ENCODE measurements at places on chromosomes 7 and 10.

- H3K27me3 ChIP-seq = no peaks in the 10 kb centered on the region
- H3K27ac ChIP-seq = no peak overlapping the region
- peaks cover 23% of the 10 kb centered on the region for H3K4me1 ChIP-seq
- DNase-seq = no peak
Observed at GRCh38 chr10:80526742-80527141, 11.0 kb upstream of the SH2D4B start.

DNA sequence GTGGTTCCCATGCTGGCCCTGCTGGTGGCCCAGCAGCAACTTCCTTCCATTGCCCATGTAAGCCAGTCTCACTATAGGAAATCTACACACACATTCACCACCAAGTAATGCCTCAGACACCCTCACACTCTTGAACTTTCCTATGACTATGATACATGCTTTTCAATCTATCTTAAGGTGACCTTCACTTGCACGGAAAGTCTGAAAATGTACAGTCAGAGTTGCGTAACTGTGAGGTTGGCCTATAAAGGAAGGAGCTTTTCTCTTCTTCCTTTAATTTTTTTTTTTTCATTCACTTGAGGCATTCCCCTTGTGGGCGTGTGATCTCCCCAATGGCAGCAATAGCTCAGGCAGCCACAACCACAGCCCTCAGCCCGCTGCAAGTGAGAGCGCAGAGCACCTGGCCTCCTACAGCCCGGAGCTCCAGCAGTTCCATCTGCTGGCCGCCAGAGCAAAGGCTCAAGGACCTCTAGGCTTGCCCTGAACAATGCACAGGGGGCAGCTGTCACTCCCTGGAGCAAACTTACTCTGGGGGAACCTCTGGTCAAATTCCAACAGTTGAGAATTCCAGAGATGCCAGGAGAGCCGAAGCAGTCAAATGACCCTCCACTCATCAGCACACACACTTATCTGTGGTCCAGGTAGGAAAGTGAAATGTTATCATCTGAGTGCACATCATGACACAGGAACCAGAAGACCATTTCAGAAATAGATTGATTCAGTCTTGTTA is 123.1 kb upstream of the ADO start:
- H3K4me1 ChIP-seq = no peaks in the 10 kb centered on the region
- H3K27ac ChIP-seq = no peak overlapping the region
- H3K4me3 ChIP-seq = no peak overlapping the region
- no peak for DNase-seq
- H3K27me3 ChIP-seq = no peaks in the 10 kb centered on the region

GRCh38 chr7:33220231-33220630 is 90.9 kb downstream of the BBS9 start:
- no peak overlapping the region for H3K4me3 ChIP-seq
- H3K27me3 ChIP-seq = no peaks in the 10 kb centered on the region
- no peaks in the 10 kb centered on the region for H3K4me1 ChIP-seq
- DNase-seq = no peak
- H3K27ac ChIP-seq = no peak overlapping the region

DNA sequence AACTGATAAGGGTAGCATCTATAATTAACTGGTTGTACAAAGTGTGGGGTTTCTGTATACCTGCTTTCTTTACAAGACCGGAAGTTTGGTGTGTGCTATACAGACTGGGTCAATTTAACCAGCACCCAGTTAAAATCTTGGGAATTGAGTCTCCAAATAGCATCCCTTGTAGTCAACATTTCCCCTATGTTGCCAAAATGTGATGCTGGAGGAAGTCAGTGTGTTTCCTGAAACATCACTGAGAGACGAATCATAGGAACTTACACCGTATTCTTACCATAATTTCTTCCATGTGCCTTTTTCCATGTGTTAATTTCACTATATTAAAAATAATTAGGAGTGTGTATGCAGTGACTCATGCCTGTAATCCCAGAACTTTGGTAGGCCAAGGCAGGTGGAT is 1.7 kb downstream of the AKR1C4 start:
- H3K4me3 ChIP-seq = no peak overlapping the region
- no peaks in the 10 kb centered on the region for H3K4me1 ChIP-seq
- H3K27ac ChIP-seq = no peak overlapping the region
- H3K27me3 ChIP-seq = peaks cover 3% of the 10 kb centered on the region
- DNase-seq = no peak

GRCh38 chr7:96344236-96344635 is 22.3 kb upstream of the SLC25A13 start:
- H3K27me3 ChIP-seq = no peaks in the 10 kb centered on the region
- H3K4me3 ChIP-seq = no peak overlapping the region
- DNase-seq = no peak

- no peak overlapping the region for H3K4me3 ChIP-seq
- H3K4me1 ChIP-seq = no peaks in the 10 kb centered on the region
- H3K27ac ChIP-seq = no peak overlapping the region
- H3K27me3 ChIP-seq = no peaks in the 10 kb centered on the region
- no peak for DNase-seq
Observed at GRCh38 chr7:121343302-121343701, 14.5 kb downstream of the WNT16 start.

DNA sequence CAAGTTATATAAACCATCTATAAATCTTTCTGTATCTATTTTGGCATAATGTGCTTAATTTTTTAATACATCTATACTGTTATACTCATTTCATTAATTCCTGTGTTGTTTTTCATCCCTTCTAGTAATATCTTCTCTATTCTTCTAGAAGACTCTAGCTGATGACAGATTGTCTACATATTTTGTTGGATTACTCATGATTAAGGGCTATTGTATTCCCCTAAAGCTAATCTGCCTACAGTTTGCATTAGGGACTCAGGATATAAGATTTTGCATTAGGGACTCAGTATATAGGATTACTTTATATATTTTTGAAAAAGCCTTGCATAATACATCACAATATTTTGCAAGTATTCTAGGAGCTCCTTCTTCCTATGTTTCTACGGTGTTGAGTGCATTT is 8.3 kb upstream of the SEMA3A start:
- H3K36me3 ChIP-seq = no peaks in the 10 kb centered on the region
- no peak for DNase-seq
- H3K27ac ChIP-seq = no peak overlapping the region
- no peak overlapping the region for H3K4me3 ChIP-seq
- no peaks in the 10 kb centered on the region for H3K27me3 ChIP-seq

- H3K36me3 ChIP-seq = no peaks in the 10 kb centered on the region
- no peak for DNase-seq
- no peaks in the 10 kb centered on the region for H3K27me3 ChIP-seq
Observed at GRCh38 chr7:81682873-81683272, 87.0 kb downstream of the HGF start.

GRCh38 chr10:31921031-31921430 is 7.6 kb downstream of the ARHGAP12 start:
- peaks cover 14% of the 10 kb centered on the region for H3K4me1 ChIP-seq
- no peak overlapping the region for H3K27ac ChIP-seq
- DNase-seq = no peak
- no peak overlapping the region for H3K4me3 ChIP-seq
- no peaks in the 10 kb centered on the region for H3K36me3 ChIP-seq
- no peaks in the 10 kb centered on the region for H3K27me3 ChIP-seq

DNA sequence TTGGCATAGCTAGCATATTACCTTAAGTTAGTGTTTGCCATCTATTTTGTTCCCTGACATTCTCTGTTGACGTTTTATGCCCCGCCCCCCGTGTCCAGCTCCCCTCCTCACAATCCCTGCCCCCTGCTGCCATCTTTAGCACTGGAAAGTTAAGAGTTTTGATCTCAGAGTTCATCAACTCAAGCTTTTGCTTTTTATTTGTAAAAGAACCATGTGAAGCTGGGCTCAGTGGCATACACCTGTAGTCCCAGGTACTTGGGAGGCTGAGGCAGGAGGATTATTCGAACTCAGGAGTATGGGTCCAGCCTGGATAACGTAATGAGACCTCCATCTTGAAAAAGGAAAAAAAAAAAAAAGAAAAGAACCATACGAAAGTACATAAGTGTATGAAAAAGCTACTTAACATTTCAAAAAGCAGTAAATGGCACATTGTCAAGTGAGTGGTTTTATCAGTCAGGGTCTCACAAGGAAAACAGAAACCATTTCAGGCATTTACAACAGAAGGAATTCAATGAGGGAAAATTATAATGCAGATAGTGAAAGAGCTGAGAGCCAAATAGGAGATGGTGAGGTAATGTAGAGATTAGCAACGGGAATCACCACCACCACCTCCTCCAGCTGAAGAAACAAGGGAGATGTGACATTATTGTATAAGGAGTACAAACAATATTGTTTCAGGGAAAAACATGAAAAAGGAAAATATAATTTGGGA is 64.9 kb downstream of the MCU start:
- no peaks in the 10 kb centered on the region for H3K36me3 ChIP-seq
- H3K27ac ChIP-seq = no peak overlapping the region
- no peaks in the 10 kb centered on the region for H3K4me1 ChIP-seq
- DNase-seq = no peak
- H3K27me3 ChIP-seq = no peaks in the 10 kb centered on the region
- H3K4me3 ChIP-seq = no peak overlapping the region

- no peaks in the 10 kb centered on the region for H3K36me3 ChIP-seq
- H3K4me3 ChIP-seq = no peak overlapping the region
- no peak overlapping the region for H3K27ac ChIP-seq
- H3K4me1 ChIP-seq = peaks cover 18% of the 10 kb centered on the region
Observed at GRCh38 chr7:142884286-142884640, 1.3 kb downstream of the TRPV6 start.

DNA sequence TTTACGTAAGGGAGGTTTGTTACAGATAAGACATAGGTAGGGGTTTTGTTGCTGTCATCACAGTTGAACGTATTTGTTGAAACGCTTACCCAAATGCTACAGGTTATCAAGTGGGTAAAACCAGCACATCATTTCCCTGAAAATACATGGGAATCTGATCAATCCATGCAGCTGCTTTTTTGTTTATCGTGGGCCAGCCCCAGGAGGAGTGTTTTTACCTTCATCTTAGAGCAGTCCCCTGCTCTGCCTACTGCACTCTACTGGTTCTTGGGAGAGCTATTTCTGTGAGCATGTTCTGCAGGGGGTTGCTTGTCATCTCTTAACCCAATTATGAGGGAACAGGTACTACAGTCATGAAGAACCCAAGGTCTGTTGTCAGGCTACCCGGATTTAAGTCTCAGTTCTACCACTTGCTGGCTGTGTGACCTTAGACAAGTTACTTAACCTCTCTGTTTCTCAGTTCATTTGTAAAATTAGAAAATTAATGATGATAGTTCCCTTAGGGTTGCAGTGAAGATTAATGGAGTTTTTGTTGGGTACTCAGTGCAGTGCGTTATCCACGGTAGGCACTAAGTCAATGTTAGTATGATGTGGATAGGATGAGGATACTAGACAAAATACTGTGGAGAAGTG is 15.0 kb downstream of the MTURN start:
- H3K4me1 ChIP-seq = peaks cover 16% of the 10 kb centered on the region
- no peak overlapping the region for H3K4me3 ChIP-seq
- peaks cover 3% of the 10 kb centered on the region for H3K36me3 ChIP-seq
- DNase-seq = no peak
- H3K27me3 ChIP-seq = no peaks in the 10 kb centered on the region
- peak overlapping the region; percentile 62 for H3K27ac ChIP-seq

DNA sequence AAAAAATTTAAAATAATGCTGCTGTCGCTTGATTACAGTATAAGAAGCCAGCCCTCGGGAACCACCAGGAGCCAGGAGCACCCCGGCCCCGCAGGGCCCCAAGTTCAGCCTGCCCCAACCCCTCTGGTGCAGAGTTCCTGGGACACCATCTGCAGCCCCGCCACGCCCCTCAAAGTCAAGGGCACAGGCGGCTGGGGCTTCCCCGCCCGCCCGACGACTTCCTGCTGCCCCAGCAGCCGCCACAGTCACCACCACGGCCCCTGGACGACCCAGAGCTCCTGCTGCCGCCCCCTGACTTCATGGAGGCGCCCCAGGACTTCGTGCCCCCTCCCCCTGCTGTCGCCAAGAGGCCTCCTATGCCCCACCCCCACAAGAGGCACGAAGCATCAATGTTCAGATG is 103.6 kb upstream of the PDSS1 start:
- no peak overlapping the region for H3K27ac ChIP-seq
- no peaks in the 10 kb centered on the region for H3K4me1 ChIP-seq
- no peaks in the 10 kb centered on the region for H3K27me3 ChIP-seq
- DNase-seq = no peak
- no peaks in the 10 kb centered on the region for H3K36me3 ChIP-seq

DNA sequence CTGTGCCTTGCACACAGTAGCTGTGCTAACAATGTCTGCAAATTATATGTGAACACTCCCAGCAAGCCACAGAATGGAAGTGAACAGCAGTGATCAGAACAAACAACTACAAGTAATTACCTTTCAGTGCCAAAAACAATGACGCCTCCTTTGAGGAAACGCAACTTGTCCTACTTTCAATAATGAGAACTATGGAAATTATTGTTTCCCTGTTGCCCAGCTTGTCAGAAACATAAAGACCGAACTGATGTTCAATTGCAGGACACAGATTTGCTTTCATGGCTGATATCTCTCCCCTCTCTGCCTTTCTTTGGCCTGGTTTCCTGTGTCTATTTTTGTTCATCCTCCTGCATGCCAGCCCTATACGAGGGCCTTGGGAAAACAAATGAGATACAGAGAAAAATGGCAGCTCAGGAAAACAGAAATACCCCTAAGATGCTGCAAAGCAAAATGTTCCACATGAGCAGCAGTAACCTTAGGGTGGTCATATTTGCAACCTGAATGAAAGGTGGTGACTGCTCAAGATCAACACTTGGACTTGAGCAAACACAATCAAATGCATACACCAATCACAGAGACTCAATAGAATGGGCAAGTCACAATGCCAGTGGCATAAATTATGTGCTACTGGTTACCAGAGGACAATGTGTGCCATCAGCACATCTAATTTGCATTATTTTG is 26.8 kb downstream of the COBL start:
- DNase-seq = no peak
- H3K36me3 ChIP-seq = no peaks in the 10 kb centered on the region

DNA sequence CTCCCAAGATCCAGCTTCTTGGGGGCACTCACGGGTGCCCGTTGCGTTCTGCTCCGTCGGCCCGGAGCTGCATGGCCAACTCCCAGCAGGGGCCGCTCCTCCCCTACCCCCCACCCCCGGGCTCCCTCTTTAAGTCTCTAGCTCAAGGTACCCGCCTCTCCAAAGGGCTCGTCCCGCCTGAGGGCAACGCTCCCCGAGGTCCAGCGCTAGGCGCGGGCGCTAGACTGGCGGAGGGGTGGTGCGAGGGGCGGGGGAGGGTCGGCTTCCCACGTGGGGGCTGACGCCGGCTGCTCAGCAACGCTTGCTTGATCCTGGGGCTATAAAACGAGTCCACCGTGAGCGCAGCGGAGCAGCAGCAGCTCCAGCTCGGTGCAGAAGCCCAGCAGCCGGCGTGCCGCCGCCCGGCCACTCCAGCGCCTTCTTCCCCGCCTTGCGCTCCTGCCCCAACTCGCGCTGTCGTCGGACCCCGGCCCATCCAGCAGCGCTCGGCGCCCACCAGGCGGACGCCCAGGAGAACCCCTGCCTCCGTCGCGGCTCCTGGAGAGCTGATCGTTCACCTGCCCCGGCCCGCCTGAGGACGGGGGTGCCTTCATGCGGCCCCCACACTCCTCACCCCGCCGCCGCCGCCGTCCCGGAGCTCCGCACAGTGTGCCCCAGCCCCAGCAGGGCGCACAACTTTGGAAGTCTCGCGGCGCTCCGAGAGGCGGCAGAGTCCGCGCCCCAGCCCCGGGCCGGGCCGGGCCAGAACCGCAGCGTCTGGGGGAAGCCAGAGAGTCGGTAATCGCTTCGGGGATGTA is at the start of gene ADRA2A:
Gene ADRA2A, plus strand, starts transcription at position 348 of the 797 bp plus-strand sequence. CDS start 968 bp downstream, outside the sequence.
- peak within 1 kb of the TSS; percentile 32 for H3K4me3 ChIP-seq
- no peaks in the 10 kb centered on the region for H3K4me1 ChIP-seq
- no peak within 1 kb of the TSS for H3K27ac ChIP-seq
- no peak for DNase-seq

Data from keratinocyte (primary cell).